Activated naive CD4-positive, alpha-beta T cell treated with anti-CD3 and anti-CD28 coated beads for 36 hours (primary cell): ENCODE measurements at places on chromosomes 11 and 22. TPM values are rescaled to one million over a fixed set of nuclear protein-coding genes. Genes with fewer than 3 reads are reported as not detected.

DNA sequence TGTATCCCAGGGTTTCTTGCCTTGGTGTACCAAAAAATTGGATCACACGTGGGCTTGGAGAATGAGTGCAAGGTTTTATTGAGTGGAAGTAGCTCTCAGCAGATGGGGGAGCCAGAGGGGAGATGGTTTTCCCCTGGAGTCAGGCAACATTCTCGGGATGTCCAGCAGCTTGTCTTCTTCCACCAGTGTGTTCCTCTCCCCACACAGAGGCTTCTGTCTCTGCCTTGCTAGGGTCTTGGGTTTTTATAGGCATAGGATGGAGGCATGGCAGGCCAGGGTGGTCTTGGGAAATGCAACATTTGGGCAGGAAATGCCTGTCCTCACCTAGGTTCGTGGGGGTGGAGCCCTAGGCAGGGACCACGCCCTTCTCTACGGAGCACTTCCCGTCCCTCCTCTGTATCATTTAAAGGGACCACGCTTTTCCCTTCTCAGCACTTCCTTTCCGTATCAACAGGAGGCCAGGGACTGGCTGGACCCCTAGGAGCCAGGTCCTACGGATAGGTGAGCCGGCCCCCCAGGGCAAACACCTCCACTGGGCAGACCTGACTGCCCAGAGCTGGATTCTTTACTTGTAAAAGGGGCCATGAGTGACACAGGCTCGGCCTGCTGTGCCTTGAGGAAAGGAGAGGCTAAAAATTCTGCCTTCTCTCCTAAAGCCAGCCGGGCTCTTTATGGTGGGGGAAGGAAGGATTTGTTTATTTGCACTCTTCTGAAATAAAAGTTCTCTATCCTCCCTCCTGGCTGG is 55.3 kb upstream of the CCDC188 start:
- DNase-seq: peak; percentile 83
- H3K4me1 ChIP-seq: peaks cover 20% of the 10 kb centered on the region
- no peaks in the 10 kb centered on the region for H3K27me3 ChIP-seq
- H3K36me3 ChIP-seq: no peaks in the 10 kb centered on the region
- peak overlapping the region; percentile 86 for H3K4me3 ChIP-seq

DNA sequence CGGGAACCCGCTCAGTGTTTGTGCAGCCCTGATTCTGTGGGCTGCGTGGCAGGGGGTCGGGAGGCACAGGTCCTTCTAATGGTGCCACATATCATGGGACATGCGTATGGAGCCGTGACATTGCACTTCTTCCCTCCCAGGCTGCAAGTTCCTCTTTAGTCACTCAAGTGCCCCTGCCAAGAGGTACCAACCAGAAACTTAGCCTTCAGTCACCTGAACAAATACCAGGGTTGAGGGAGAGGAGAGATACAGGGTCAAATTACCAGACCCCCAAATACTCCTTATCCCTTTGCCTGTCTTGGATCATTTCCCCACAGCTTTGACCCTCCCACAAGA is 209.1 kb downstream of the BUD13 start:
- H3K4me1 ChIP-seq: no peaks in the 10 kb centered on the region
- no peak for DNase-seq
- peaks cover 6% of the 10 kb centered on the region for H3K27me3 ChIP-seq
- no peak overlapping the region for H3K27ac ChIP-seq
- H3K4me3 ChIP-seq: no peak overlapping the region
- H3K36me3 ChIP-seq: no peaks in the 10 kb centered on the region

DNA sequence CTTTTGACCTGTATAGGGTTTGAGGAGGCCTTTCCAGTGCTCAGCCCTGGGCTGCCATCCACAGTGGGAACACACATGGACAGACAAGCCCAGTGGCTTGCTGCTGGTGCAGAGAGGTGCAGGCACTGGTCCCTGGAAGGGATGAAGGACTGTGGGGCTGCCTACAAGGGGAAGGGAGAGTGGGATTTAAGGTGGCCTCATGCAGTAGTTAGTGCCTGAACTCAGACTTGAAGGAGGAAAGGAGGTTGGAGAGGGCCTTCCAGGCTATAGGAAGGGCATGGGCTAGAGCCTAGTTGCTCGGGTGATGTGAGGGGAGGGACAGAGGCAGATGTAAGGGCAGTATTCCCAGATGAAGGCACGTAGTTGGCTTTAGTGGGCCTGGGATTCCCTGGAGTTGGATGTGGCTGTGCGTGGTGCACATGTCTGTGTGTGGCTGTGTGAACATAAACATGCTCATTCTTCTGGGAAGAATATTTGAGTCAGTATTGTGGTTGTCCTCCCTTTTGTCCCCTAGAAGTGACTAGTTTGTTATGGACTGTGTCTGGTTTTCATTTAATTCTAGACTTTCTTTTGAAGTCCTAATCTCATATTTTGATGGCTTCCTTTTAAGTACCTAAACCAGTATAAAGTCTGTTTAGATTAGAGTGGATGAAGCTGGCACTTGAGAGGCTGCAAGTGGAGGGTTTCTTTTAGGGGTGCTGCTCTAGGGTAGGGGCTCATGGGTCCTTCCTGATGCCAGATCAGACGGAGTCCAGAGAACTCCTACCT is 18.4 kb downstream of the YDJC start:
- no peak overlapping the region for H3K4me3 ChIP-seq
- H3K4me1 ChIP-seq: peaks cover 26% of the 10 kb centered on the region
- H3K36me3 ChIP-seq: peaks cover 21% of the 10 kb centered on the region
- H3K27ac ChIP-seq: peak overlapping the region; percentile 61
- H3K27me3 ChIP-seq: no peaks in the 10 kb centered on the region

Gene RTN4R
- 2.1 TPM for total RNA-seq

Gene SCUBE2
- total RNA-seq: 0.17 TPM

Gene MRGPRF
- total RNA-seq: not detected

Gene PNPLA5
- total RNA-seq: not detected

Gene NOX4
- not detected for total RNA-seq

DNA sequence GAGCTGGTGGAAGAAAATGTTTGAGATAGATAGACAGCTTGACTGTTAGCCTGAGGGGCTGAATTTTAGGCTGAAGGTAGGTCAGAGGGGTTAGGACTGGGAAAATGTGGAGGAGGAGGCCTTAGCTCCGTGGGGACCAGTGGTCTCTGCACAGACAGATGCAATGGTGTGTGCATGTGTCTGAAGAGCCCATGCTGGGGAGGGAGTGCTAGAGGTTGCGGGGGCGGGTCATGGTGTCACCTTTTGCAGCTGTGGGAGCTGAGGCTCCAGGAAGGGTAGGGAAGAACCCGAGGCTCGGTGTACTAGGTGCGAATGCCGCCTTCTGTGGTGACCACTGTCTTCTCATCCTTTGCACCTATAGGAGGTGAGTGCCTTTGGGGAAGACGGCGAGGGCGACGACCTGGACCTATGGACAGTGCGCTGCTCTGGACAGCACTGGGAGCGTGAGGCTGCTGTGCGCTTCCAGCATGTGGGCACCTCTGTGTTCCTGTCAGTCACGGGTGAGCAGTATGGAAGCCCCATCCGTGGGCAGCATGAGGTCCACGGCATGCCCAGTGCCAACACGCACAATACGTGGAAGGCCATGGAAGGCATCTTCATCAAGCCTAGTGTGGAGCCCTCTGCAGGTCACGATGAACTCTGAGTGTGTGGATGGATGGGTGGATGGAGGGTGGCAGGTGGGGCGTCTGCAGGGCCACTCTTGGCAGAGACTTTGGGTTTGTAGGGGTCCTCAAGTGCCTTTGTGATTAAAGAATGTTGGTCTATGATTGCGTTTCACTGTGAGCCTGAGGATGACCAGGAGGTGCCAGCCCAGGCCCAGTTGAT is 1.6 kb downstream of the SDF2L1 start:
- peak overlapping the region; percentile 90 for H3K4me3 ChIP-seq
- peak; percentile 25 for DNase-seq
- peak overlapping the region; percentile 73 for H3K27ac ChIP-seq
- H3K4me1 ChIP-seq: peaks cover 30% of the 10 kb centered on the region

Gene SLC35E4
- 2.2 TPM for total RNA-seq

Gene RTL10
- total RNA-seq: 11.9 TPM

DNA sequence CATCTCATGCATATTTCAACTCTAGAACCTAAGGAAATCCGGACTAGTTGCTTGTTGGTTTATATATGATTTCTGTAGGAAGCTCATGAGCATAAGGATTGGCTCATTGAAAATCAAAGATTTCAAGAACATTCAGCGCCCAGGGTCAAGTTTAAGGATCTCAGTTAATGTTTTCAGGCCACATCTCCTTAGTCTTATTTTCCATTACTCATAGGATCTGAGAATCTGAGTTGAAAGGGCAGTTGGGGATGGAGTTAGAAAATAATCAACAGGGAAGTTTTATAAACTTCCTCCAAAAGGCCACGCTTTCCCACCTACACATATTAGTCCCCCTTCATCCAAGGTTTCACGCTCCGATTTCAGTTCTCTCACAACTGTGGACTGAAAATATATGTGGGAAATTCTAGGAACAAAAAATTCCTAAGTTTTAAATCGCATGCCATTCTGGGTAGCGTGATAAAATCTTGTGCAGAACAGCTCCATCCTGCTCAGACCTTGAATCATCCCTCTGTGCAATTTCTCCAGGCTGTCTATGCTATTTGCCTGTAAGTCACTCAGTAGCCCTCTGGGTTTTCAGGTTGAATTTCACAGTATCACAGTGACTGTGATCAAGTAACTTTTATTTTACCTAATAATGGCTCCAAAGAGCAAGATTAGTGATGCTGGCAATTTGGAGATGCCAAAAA is 160.2 kb downstream of the KIRREL3 start:
- H3K27me3 ChIP-seq: peaks cover 2% of the 10 kb centered on the region
- H3K27ac ChIP-seq: no peak overlapping the region
- H3K36me3 ChIP-seq: no peaks in the 10 kb centered on the region
- H3K4me1 ChIP-seq: no peaks in the 10 kb centered on the region

GRCh38 chr22:32818446-32819115 is 17.1 kb downstream of the TIMP3 start:
- H3K27me3 ChIP-seq: no peaks in the 10 kb centered on the region
- H3K4me1 ChIP-seq: no peaks in the 10 kb centered on the region
- H3K4me3 ChIP-seq: no peak overlapping the region
- no peak overlapping the region for H3K27ac ChIP-seq
- H3K36me3 ChIP-seq: no peaks in the 10 kb centered on the region

- no peak overlapping the region for H3K27ac ChIP-seq
- no peaks in the 10 kb centered on the region for H3K36me3 ChIP-seq
- no peak for DNase-seq
- peaks cover 48% of the 10 kb centered on the region for H3K27me3 ChIP-seq
These were observed 18.4 kb downstream of the SYT13 start for GRCh38 chr11:45267652-45268299.
